ENCODE measurements at places on chromosomes 16 and 17. TPM values are rescaled to one million over a fixed set of nuclear protein-coding genes. Genes with fewer than 3 reads are reported as not detected.

The GPR142 gene
- not detected for total RNA-seq

The ASPA gene
- not detected for total RNA-seq

The C16orf89 gene
- total RNA-seq = not detected

The PIK3R5 gene
- total RNA-seq = not detected

The VAMP2 gene
- 5.1 TPM for total RNA-seq

The HSD11B2 gene
- not detected for total RNA-seq

The CCL23 gene
- total RNA-seq = 5.9 TPM

The CD79B gene
- total RNA-seq = 1.3 TPM

The ABCA8 gene
- total RNA-seq = 15.8 TPM

The FBXW10 gene
- not detected for total RNA-seq

The BEAN1 gene
- total RNA-seq = not detected

The FADS6 gene
- total RNA-seq = not detected

The ZNF385C gene
- not detected for total RNA-seq

The SDK2 gene
- not detected for total RNA-seq

The MYOCD gene
- total RNA-seq = not detected

The KRT25 gene
- not detected for total RNA-seq

The TNFRSF13B gene
- total RNA-seq = not detected

The HELZ gene
- total RNA-seq = 81.3 TPM

The CSH1 gene
- total RNA-seq = not detected

The CNGB1 gene
- total RNA-seq = 0.07 TPM

The HSD17B2 gene
- total RNA-seq = 0.27 TPM

The ALOX12 gene
- not detected for total RNA-seq

The SALL1 gene
- total RNA-seq = under 0.01 TPM

The SEPTIN1 gene
- 0.50 TPM for total RNA-seq

The PIK3R6 gene
- total RNA-seq = not detected

The MEIOB gene
- 0.14 TPM for total RNA-seq

The CTRB2 gene
- total RNA-seq = not detected

The CCL14 gene
- 51.3 TPM for total RNA-seq

The CA5A gene
- not detected for total RNA-seq

The PLCG2 gene
- 9.4 TPM for total RNA-seq

The TXNDC11 gene
- total RNA-seq = 37.5 TPM

The ZFP3 gene
- total RNA-seq = 2.4 TPM

The UMOD gene
- not detected for total RNA-seq

The CDH11 gene
- 151 TPM for total RNA-seq

The C16orf74 gene
- total RNA-seq = 35.0 TPM

The NEUROD2 gene
- not detected for total RNA-seq

The KCNAB3 gene
- total RNA-seq = 1.2 TPM

The SYT17 gene
- total RNA-seq = 0.53 TPM

The G6PC1 gene
- total RNA-seq = not detected

The DNASE1L2 gene
- total RNA-seq = 0.36 TPM

The HOXB4 gene
- 15.7 TPM for total RNA-seq

The MILR1 gene
- total RNA-seq = 40.3 TPM

The GPRC5C gene
- total RNA-seq = not detected

The CHST6 gene
- total RNA-seq = 1.3 TPM

The CMTM4 gene
- total RNA-seq = 16.2 TPM

The C17orf67 gene
- total RNA-seq = 1.6 TPM

The PRR35 gene
- 0.07 TPM for total RNA-seq

The HID1 gene
- total RNA-seq = 14.9 TPM

The LGALS9B gene
- not detected for total RNA-seq

The SUZ12 gene
- total RNA-seq = 64.4 TPM

The KRTAP4-4 gene
- total RNA-seq = not detected

The CAPNS2 gene
- 3.3 TPM for total RNA-seq

The METTL26 gene
- total RNA-seq = 119 TPM

The PHOSPHO1 gene
- total RNA-seq = not detected
